ENCODE measurements at places on chromosomes 12 and 14.

- no peak for DNase-seq
Observed at GRCh38 chr12:5441497-5442236, 9.8 kb downstream of the NTF3 start.

- DNase-seq, result no peak
Observed at GRCh38 chr12:25734529-25735180, 181.6 kb upstream of the LMNTD1 start.

- DNase-seq, result no peak
Observed at GRCh38 chr12:46406352-46407027, 33.9 kb upstream of the SLC38A2 start.

GRCh38 chr12:93380480-93381121, 2.9 kb downstream of the NUDT4 start:
- no peak for DNase-seq

GRCh38 chr14:31827325-31827724, 249.8 kb upstream of the ARHGAP5 start:
- no peak for DNase-seq

DNA sequence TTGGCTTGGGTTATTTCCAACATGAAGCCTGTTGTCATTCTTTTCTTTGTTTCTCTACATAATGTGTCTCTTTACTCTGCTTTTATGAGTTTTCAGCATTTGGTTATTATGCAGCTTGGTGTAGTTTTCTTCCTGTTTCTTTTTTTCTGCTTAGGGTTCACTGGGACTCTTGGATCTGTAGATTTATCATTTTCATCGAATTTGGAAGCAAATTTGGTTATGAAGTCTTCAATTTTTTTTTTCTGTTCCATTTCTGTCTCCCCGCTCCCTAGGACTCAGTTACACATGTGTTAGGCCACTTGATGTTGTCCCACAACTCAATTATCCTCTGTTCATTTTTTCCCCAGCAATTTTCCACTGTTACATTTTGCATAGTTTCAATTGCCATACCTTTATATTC, 13.8 kb upstream of the BEGAIN start:
- no peak for DNase-seq

DNA sequence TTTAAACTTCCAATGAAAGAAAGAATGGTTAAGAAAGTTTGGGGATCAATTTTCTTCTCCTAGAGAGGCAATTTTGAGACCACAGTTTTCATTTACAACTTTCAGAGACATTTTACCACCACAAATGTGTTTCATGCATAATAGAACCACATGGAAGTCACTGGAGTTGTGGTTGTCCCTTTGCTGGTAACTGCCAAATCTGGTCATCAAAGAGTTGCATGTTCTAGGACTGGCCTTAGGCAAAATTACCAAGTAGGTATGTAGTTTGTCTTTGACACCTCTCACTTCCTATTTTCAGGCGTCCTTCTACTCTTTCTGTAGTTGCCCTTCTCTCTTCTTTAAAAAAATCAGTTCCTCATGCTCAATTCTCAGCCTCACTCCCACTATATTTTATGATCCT, 54.3 kb upstream of the TMX1 start:
- no peak for DNase-seq

DNA sequence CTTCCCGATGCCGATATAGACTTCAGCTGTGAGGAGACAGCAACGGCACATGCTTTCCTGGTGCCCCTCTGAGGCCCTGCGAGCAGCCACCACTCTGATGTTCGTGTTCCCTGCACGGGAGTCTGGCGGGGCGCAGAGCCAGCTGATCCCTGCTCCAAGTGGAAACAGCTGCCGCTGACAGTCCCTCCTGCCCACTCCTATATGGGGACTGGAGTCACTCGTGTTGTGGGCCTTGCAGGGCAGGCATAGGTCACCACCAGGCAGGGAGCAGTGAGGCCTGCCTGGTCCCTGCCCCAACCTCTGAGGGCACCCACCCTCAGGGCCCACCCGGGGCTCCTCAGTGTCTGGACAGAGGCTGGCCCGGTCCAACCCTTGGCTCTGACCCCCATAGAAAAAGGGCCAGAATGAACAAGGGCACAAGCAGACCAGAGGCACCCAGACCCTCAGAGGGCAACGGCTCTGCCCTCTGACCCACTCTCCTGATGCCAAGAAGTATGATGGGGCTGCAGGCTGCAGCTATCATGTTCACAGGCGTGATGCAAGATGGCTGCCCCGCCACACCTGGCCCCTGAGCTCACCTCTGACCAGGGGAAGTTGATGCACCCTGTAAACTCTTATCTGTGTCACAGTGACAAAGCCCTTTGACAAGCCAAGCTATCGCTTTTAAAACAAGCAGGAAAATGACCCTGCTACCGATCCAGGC, 181.6 kb downstream of the CALM1 start:
- no peak for DNase-seq

DNA sequence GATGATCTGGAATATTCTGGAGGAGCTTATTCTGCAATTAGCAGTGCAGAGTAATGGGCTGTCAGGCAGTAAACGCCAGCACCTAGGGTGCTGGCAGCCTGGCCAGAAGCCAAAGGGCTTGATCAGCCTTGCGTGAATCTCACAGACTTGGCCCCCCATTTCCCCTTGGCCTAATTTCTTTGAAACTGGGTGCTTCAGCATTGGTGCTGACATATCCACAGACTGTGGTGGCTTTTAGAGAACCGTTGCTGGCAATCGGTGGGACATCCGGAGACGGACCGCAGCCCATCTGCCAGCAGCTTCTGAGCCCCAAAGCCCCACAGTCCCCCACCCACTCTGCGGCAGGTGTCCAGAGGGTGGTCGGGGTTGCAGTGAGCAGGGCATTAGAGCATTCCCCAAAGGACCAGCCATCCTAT, 157.1 kb downstream of the CALM1 start:
- DNase-seq, result no peak

DNA sequence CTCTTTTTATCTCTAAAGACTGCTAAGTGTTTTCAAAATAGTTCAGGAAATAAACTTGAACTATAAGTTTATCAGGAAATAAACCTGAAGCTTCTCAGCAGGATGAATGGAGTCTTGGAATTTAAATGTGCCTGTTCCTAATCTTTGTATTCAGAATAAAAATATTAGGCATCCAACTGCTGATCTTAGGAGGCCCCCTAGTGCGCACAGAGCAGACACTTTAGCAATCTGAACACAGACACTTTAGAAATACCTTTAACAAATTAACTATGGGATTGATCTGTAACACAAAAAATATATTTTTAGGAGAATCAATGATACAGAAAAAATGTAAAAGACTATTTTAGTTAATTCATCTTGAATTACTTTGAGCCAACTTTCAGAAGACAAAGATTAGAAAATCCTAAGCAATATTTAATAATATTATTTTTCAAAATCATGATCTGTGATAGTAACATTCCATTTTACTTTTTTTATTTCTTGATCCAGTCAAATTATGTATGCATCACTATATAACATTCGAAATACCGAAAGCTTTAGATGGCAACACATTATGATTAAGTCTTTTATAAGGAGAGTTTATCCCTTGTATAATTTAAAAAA, 80.9 kb downstream of the SLC41A2 start:
- peak; percentile 25 for DNase-seq

DNA sequence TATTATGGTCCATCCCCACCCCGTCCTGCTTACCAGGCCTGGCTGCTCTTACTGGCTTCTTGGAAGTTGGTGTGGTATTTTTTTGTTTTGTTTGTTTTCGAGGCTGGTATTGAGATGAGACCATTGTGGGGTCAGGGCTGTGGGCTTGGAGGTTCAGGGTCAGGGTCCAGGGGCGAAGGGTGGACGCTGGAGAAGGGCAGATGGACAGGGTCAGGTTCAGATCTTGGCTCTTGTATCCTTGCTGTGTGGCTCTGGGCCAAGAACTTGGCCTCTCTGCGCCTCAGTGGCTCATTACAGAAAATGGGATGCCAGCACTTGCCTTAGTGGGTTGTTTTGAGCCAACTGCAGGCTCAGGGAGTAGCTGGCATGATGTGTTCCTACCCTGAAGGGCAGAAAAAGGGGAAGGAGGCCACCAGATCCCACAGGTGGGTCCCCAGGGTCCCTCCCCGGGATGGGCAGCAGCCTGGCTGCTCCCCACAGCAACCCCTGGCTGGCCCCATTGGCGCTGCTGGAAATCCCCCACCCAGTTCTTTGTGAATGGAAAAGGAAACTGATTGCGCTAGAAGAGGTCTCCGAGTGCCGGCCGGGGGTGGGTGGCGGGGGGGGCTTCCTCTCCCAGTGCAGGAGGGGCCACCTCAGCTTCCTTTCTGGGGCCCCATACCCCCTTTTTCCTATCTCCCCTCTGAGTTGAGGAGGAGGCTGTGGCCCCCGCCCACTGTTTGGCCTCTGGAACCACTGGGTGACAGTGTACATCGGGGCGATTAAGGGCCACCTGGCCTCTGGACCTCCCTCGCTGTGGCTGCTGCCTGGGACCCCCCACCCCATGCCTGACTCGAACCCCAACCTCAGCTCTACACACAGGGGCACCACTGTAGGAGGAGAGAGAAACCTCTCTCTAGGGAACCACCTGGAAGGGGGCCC, 25.0 kb downstream of the SH2B3 start:
- DNase-seq, result no peak

DNA sequence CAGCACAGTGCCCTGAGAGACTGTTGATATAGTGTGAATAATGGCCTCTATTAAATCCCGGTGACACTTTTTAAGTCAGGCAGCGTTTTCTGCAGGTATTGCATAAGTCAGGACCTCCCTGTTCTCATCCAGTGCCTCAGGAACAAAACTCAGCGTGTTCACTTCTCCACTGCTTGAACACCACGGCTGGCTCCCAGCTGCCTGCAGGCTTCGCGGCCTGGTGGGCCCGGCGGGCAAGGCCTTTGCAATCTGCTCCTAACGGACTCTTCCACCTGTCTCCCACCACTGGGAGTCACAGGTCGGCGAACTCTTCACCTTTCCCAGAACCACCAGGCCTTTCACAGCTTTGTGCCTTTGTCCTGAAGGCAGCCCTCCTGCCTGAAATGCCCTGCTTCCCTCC, 18.7 kb downstream of the RFX4 start:
- DNase-seq, result no peak

- no peak for DNase-seq
Observed at GRCh38 chr12:47891356-47891755, 13.4 kb downstream of the VDR start.

DNA sequence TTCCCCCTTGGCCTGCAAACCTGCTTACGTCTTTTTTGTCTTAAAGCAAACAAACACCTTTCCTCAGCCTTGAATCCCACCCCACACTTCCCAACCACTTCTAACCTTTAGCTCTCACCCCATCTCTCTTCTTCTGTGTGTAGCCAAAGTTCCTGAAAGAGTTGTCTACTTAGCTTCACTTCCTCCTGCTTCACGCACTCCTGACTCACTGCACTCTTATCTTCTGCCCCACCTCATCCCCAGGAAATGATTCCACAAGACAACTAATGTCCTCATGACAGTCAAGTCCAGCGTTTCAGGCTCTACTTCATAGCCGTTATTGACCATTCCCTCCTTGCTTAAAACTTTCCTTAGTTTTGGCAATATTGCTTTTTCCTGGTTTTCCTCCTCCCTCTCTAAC, 22.4 kb downstream of the EIF2B2 start:
- DNase-seq, result no peak

DNA sequence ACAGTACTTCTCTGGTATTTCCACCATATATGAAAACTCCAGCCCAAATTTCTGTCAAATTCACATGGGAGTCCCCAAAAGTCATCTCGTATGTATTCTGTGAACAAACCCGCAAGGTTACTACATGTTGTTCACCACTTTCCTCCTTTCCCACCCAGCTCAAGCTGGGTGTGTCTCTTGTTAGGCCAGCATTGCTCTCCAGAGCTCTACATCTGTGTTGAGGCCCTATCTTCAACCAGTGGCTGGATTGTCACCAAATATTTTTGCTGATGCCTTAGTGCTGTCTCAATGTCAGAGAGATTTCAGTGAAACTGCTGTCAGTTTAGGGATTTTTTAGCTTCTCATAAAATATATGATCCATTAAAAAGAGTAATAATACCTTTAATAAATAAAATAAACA, 230.9 kb downstream of the BTG1 start:
- no peak for DNase-seq

DNA sequence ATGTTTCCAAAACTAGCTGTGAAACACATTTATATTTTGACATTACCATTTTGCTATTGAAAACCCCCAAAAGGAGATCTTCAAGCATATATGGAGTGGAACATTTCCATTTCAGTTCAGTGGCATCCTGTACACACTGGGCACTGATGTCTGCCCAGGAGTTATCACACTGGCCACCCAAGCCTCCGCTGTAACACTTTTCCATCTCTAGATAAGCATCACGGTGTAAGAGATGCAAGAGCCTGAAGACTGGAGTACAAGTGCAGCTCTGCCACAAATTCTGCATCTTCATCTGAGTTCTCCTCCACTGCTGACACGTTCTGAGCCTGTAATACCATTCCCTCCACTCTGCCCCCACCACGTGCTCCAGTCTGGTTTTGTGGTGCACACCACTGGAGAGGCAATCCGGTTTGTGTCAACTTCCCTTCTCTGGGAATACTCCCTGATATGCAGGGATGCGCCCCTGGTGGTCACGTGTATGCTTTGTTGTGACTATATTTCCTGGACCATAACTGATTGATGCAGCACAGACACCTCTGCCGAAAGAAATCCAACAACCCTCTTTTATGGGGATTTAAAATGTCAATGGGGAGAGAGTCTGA, 12.7 kb downstream of the SPTLC2 start:
- no peak for DNase-seq

DNA sequence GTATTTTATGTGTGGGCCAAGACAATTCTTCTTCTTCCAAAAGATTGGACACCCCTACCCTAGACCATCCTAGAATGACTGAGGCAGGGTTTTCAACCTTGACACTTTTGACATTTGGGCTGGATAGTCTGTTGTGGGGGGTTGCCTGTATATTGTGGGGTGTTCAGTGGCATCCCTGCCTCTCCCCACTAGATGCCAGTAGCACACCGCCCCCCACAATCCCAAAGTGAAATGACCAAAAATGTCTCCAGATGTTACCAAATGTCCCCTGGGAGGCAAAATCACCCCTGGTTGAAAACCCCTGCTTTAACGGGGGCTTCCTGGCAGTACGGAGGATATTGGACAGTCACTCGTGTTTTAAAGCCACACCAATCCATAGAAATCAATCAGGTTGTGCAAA, 219.6 kb downstream of the PHETA1 start:
- DNase-seq, result no peak

GRCh38 chr12:78004249-78005093, 173.8 kb downstream of the NAV3 start:
- no peak for DNase-seq

- no peak for DNase-seq
Observed at GRCh38 chr12:116896411-116896924, 14.3 kb upstream of the FBXW8 start.

- DNase-seq, result no peak
Observed at GRCh38 chr14:104135904-104136471, 2.4 kb upstream of the KIF26A start.

GRCh38 chr12:43942379-43942778, 106.5 kb downstream of the TMEM117 start:
- DNase-seq, result no peak

GRCh38 chr12:119288576-119288975, 46.0 kb upstream of the CCDC60 start:
- DNase-seq, result no peak

All from hypothalamus (tissue), 51 donors.